ENCODE measurements at places on chromosomes 16 and 17. TPM values are rescaled to one million over a fixed set of nuclear protein-coding genes. Genes with fewer than 3 reads are reported as not detected.

CDR2L gene
- total RNA-seq = 15.9 TPM

OSGIN1 gene
- total RNA-seq = 3.6 TPM

KRTAP1-5 gene
- total RNA-seq = 31.8 TPM

CD79B gene
- 0.36 TPM for total RNA-seq
